ENCODE measurements at places on chromosomes 7 and 10. TPM values are rescaled to one million over a fixed set of nuclear protein-coding genes. Genes with fewer than 3 reads are reported as not detected.

The ZNF727 gene
- 12.1 TPM for total RNA-seq

The NPTX2 gene
- 136 TPM for total RNA-seq

The ASB15 gene
- total RNA-seq: 2.4 TPM

DNA sequence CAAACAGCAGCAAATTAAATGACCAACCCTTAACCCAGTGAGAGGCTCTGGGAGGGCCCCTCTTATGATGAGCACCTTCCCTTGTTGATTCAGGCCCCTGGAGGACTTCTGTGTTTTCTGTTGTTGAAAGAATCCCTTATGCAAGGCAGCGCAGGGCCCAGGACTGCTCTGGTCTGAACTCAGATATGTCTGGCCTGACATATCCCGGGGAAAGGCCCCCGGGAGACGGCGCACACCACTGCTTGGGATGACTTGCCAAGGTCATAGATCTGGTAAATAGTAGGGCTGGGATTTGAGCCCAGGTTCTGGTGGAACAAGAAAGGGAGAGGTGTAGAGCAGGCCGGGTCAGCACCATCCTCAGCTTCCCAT, 124.0 kb downstream of the AOAH start:
- H3K36me3 ChIP-seq: no peaks in the 10 kb centered on the region
- H3K4me3 ChIP-seq: no peak overlapping the region
- no peak for DNase-seq
- H3K27ac ChIP-seq: no peak overlapping the region
- H3K27me3 ChIP-seq: no peaks in the 10 kb centered on the region

DNA sequence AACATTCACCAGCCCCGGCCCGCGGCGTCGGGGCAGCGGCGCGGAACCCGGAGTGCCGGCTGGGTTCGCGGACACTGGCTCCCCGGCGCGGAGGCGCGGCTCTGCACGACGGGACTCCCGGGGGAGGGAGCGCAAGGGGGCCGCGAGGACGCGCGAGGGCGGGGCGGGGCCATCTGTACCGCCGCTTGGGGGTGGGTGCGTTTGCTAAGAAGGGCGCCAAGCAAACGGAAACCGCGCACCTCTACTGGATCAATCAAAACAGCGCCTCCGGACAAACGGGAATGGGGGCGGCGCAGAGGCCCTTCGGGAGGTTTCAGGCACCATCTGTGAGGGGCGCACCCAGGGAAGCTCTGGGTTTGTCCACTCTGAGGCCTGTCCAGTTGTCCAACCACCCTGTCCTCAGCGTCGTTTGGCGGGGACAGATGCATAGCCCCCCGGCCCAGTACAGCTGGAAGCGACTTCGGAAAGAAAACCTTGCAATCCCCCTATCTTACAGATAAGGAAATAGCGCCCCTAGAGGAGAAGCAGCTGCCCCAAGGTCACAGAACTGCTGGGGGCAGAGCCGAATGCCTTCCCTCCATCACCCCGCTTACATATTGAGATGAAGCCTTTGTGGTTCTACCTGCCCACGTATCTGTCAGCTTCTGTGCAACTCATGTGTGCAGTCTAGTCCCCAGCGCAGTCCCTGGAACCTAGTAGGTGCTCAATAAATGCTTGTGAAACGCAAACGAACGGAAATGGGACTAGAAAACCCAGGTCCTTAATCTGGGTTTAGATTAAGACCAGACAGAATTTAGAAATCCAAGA, 10.7 kb upstream of the SLIT1 start:
- peak overlapping the region; percentile 50 for H3K4me3 ChIP-seq
- peak; percentile 62 for DNase-seq
- no peaks in the 10 kb centered on the region for H3K27me3 ChIP-seq
- H3K4me1 ChIP-seq: peaks cover 3% of the 10 kb centered on the region
- H3K27ac ChIP-seq: no peak overlapping the region
- no peaks in the 10 kb centered on the region for H3K36me3 ChIP-seq

GRCh38 chr7:127629268-127629854, 11.4 kb upstream of the PAX4 start:
- no peaks in the 10 kb centered on the region for H3K36me3 ChIP-seq
- no peak overlapping the region for H3K27ac ChIP-seq
- peak; percentile 63 for DNase-seq
- H3K27me3 ChIP-seq: no peaks in the 10 kb centered on the region
- H3K4me1 ChIP-seq: no peaks in the 10 kb centered on the region

Data from testis (tissue), 5 donors.